ENCODE measurements at places on chromosomes 2 and 18.

GRCh38 chr2:221285148-221285547 lies 287.0 kb downstream of the EPHA4 start:
- DNase-seq: no peak

DNA sequence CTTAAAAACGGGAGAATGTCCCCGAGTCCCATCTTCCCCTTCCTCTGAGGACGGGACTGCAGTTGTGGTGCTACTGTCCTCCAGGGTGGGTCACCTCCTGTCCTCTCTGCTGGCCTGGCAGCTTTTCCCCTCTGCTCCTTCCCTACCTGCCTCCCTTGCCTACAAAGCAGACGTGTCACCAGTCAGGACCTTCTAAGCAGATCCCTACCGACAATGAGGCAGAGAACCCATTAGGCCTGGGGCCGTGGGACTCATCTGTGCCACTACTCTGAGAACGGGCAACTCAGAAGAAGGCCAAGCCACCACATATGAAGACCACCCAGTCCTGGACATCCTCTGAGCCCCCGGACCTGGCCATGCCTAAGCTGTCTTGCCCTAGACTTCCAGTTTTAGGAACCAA lies 103.0 kb upstream of the TEX51 start:
- DNase-seq: no peak

DNA sequence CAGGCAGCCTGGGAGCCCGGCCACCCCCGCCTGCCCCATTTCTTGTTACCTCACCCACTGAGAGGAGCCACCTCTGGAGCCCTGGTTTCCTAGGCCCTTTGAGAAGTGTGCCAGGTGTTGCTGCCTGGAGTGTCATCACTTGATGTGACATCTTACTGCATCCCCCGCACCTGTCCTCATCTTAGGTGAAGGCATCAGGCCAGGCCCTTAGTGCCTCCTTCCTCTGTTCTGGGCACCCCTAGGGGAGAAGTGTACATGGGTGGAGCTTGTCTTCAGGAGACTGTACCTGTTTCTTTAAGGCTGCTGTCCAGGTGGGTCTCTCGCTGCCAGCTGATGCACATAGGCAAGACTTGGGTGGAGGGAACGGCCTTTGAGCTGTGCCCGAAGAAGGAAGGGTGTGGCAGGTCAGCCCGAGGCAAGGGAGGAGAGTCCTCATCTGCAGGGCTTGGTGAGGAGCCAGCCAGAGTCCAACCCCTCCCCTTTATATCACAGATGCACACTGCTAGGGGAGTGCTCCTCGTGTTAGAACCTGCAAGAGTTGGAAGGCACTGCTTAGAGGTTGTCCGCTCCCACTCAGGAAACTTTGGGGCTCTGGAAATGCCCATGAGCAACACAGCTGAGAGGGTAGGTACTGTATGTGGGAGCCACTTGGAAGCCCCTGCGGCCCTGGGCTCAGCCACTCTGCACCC lies 45.9 kb downstream of the NCK2 start:
- no peak for DNase-seq

DNA sequence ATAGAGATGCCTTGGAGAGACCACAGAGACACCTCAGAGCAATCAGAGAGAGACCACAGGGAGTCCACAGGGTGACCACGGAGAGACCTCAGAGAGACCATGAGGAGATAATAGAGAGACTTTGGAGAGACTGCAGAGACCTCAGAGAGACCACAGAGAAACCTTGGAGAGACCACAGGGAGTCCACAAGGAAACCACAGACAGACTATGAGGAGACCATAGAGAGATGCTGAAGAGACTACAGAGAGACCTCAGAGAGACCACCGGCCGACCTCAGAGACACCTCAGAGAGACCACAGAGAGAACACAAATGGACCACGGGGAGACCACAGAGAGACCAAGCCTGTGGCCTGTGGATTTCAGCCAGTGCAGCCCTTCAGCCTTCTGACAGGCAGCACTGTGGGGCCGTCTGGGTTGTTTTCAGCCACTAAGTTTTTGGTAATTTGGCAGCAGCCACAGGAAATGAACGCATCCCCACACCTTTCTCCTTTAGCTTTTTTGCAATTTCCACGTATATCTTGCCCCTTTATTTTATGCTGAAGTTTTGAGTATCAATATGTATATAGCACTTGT lies 11.4 kb upstream of the TMEM18 start:
- DNase-seq: no peak

DNA sequence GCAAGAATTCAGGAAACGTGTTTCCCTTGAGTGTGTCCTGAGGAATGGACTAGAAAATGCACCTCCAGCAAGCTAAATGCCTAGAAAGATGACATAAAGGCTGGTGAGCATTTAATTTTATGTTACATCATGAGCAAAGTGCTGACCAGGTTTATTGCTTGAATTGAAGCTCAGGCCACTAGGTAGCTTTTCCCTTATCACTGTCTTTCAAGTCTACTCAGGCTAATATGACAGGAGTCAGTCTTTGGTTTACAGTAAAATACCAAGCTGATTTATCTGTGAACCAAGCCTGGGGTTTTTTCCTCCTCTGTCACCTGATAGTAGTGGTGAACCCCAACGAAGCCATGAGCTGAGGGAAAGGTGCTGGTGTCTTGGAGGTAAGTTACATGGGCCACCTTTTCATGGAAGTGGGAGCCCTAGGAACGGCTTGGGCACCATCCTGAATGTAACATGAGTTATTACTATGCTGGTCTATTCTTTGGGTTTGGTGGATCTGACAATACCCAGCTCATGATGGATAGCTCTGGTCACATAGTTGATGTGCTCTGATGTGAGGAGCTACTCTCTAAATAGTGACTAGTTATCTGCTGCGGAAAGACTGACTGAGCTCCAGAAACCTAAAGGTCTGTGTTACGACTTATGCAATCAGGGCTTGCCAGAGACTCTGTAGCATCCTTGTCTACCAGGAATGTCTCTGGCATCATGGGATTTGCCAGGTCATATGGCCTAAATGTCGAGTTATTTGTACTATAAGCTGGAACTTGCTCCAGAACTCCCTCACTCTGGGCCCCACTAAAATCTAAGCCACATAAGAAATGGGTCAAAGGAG lies 39.8 kb downstream of the NUP35 start:
- DNase-seq: no peak

DNA sequence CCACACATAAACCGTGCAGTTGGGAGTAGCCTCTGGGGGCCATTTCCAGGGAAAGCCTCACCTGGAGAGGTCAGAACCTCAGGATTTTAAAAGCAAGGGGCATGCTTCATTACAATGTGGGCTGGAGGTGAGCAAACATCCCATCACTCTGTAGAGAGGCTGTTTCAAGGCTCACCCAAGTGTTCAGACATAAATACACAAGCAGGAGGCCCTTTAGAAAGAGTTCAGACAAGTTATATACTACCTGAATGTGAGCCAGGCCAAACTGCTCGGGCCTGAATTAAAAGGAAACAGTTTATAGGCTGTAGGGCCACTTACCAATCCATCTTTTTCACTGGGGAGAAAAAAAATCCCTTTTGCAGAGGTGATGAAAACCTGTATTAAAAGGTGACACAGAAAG lies 540.0 kb upstream of the ZEB2 start:
- DNase-seq: no peak

- DNase-seq: no peak
Measured at GRCh38 chr2:227480528-227480927, 8.6 kb downstream of the AGFG1 start.

GRCh38 chr2:232588680-232589585 lies 38.4 kb downstream of the EIF4E2 start:
- DNase-seq: no peak

GRCh38 chr2:166373105-166373504 lies 2.6 kb downstream of the SCN9A start:
- no peak for DNase-seq

DNA sequence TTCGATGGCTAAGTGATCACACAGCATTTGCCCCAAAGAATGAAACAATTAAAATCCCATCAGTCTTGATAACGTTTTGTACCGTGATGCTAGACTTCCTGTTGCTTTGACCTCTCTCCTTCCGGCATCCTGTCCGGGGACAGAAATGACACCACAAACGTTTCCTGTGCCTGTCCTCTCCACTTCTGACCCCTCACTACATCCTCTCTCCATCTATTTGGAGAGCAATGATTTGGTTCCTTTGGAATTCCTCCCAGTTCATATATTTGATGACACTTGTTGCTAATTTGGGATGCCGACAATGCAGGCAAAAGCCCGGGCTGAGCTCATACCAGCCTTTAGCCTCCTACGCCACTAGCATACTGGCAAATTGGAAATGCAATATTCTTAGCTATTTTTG lies 151.2 kb upstream of the CCDC68 start:
- DNase-seq: no peak

- DNase-seq: no peak
Measured at GRCh38 chr2:18643326-18644114, 54.2 kb upstream of the NT5C1B start.

DNA sequence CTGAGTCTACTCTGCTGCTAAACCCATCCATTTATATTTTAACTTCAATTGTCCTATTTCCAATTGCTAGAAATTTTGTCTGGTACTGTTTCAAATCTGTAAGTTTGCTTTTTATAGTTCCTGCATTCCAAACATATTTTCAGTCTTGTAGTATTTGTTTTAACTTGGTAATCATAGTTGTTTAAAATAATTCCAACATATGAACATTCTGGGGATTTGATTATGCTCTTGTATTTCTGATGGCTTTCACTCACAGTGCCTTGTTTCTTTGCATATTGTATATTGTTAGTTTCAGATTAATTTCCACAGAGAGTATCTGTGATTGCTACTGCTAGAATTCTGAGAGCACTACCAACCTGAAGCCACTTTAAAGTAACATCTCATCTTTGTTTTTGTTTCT lies 202.4 kb downstream of the ETAA1 start:
- DNase-seq: no peak

- DNase-seq: no peak
Measured at GRCh38 chr2:44077942-44078511, 82.2 kb upstream of the LRPPRC start.

- peak; percentile 34 for DNase-seq
Measured at GRCh38 chr2:25976983-25977741, 5.1 kb downstream of the KIF3C start.

DNA sequence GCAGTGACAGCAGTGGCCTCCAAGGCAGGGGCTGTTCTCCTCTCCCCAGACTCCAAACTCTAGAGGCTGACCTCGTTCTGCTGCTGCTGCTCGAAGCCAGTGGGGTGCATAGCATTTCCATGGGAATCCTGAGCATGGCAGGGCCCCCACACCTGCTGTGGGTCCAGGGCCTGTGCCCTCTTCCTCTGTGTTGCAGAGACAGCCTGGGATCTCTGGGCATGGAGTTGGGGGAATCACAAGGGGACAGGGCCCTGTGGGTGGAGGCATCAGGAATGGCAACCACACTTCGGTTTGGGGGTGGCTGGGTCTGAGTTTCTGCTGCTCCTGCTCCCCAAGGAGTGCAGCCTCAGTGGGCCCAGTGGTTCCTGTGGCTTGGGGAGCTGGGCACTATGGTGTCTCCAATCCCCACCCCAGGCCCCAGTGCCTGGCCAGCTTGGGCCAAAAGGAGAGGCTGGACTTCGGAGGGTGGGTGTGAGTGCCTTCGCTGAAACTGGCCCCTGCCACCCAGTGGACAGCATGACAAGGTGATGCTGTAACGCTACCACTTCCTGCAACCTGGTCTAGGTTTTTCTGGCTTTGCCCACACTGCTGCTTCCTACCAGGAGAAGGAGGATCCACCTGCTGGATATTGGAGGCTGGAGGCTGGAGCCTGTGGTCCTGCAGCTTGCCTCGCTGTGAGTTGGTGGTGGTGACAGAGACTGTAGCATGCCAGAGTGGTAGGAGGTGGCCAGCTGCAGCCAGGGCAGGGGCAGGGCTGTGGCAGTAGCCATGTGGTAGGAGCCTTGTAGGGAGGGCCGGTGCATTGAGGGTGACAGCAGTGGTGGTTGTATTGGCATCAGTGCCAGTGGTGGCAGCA lies 56.6 kb downstream of the SOWAHC start:
- DNase-seq: no peak

- no peak for DNase-seq
Measured at GRCh38 chr2:37892436-37893114, 32.5 kb upstream of the RMDN2 start.

DNA sequence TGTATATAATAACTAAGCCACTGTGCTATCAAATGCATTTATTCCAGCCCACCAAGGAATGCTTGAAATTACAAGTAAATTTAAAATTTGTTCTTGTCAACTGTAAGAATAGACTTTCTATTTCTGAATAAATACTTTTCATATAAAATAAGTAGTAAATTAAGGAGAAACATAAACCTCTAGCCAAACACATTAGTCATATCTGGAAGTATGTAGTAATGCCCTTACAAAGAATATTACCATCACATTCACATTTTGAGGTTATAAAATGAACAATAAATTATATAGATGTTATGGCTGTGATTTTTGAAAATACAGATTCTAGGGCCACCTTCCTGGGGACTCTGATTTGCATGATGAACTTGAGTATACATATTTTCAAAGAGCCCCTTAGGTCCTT lies 54.7 kb downstream of the SERPINB7 start:
- DNase-seq: no peak

DNA sequence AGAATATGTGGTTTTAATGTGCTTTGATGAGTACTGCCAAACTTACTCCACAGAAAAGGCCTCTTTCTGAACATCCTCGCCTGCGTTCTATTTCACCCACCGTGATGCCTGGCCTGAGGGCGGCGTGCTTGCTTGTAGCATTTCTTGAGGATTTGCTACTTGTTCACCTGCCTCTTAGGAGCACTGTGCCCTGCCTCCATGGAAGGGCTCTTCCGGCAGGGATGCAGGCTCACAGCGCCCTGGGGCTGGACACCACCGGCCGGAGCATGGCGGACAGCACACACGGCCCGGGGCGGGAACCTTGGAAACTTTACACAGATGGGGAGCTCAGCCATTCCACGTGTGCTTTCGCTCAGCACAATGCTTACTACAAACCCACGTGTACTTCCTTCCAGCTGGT lies 37.1 kb downstream of the ANO7 start:
- DNase-seq: no peak

GRCh38 chr2:6017736-6018286 lies 325.6 kb downstream of the SOX11 start:
- DNase-seq: no peak

GRCh38 chr18:10205151-10205550 lies 249.3 kb upstream of the APCDD1 start:
- no peak for DNase-seq

DNA sequence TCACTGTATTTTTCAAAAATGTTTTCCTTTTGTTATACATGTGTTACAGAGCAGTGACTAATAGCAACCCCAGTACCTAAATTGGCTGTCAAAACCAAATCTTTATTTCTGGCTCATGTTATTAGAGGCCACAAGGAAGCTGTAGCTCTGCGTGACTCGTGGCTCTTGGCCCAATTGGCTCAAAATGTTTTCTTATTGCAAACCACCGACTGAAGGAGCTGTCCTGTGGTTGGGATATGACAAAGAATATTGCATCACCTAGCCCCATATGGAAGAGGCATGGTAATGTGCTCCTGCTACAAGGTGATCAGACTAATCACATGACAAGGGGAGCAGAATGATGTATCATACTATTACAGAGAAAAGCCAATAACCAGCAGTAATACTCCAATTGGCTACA lies 1058.5 kb downstream of the CBLN2 start:
- DNase-seq: no peak
